Stimulated activated CD8-positive, alpha-beta memory T cell treated with anti-CD3 and anti-CD28 coated beads, Interleukin-4, amount 100 ng/mL, for 1 hour (primary cell): ENCODE measurements at places on chromosomes 7 and 10.

- DNase-seq: no peak
These were observed 283.0 kb downstream of the TCF7L2 start for GRCh38 chr10:113232928-113233511.

DNA sequence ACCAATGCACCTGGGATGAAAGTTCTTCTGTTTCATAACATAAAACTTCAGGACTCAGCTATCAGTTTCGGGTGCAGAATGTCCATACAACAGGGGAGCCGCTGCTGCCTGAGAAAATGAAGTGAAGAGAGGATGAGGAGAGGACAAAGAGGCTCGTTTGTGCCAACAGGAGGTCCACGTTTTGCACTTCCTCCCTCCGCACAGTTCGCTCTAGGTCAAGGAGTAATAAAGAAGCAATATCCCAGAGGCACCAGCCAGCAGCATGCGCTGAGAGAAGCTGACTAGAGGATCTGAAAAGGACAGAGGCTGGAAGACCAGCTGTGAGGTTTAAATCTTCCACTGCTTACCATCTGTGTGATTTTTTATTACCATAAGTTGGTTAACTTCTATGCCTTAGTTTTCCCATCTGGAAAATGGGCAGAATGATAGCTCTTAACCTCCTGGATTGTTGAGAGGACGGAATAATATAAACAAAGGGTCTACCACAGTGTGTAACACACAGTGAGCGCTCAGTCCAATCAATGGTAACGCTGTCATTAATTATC is 709 bp downstream of the GPAM start:
- DNase-seq: no peak

DNA sequence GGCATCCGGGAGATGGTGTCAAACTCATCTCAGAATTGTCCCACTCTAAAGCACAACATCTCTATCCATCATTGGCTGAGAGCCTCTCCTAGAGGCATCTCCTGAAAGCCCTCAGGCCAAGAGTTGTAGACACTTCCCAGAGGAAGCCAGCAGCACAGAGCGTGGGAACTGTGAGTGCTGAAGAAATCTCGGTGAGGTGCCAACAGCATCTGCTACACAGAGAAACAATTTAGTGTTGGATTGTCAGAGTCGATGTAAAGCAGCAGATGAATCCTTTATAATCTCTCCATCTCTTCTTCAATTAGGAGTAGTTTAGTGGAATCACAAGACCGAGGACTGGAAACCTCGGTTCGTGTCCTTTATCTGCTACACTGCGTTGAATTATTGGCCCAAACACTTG is 172.2 kb downstream of the C7orf25 start:
- no peak for DNase-seq

GRCh38 chr7:106952658-106953231 is 87.7 kb downstream of the PIK3CG start:
- DNase-seq: no peak

- DNase-seq: no peak
These were observed 46.8 kb downstream of the INSYN2A start for GRCh38 chr10:127149501-127150081.

GRCh38 chr10:3955493-3955892 is 170.5 kb upstream of the KLF6 start:
- no peak for DNase-seq
